ENCODE measurements at places on chromosomes 5 and 9. TPM values are rescaled to one million over a fixed set of nuclear protein-coding genes. Genes with fewer than 3 reads are reported as not detected.

Gene EFNA5
- 51.2 TPM for total RNA-seq

Gene CCL27
- 0.49 TPM for total RNA-seq

Gene PCDHAC2
- 12.3 TPM for total RNA-seq

DNA sequence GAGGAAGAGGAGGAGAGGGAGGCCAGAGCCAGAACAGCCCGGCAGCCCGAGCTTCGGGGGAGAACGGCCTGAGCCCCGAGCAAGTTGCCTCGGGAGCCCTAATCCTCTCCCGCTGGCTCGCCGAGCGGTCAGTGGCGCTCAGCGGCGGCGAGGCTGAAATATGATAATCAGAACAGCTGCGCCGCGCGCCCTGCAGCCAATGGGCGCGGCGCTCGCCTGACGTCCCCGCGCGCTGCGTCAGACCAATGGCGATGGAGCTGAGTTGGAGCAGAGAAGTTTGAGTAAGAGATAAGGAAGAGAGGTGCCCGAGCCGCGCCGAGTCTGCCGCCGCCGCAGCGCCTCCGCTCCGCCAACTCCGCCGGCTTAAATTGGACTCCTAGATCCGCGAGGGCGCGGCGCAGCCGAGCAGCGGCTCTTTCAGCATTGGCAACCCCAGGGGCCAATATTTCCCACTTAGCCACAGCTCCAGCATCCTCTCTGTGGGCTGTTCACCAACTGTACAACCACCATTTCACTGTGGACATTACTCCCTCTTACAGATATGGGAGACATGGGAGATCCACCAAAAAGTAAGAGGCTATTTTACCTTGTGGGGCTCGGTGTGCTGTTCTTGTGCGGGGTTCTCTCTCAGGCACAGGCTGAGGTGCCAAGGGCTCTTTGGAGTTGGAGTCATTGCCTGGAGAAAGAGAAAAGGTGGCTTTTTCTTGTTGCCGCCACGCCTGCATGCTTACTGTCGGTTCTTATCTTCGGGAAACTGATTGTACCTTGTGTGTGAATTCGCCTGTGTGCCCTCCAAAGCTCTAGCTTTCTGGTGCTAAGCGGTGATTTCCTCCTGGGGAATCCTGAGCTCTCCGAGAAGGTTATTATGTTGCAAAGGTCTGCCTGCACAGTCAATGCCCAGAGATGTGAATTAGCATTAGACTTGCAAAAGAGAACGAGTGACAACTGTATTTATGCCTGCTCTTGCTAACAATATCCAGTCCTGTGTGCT is at the start of gene ISL1:
ISL1 (plus strand) TSS at position 318 of the 991 bp plus-strand sequence; CDS start at position 542, 224 bp downstream.
- peaks cover 48% of the 10 kb centered on the region for H3K4me1 ChIP-seq
- H3K27me3 ChIP-seq = no peaks in the 10 kb centered on the region
- peak within 1 kb of the TSS; percentile 98 for H3K4me3 ChIP-seq

DNA sequence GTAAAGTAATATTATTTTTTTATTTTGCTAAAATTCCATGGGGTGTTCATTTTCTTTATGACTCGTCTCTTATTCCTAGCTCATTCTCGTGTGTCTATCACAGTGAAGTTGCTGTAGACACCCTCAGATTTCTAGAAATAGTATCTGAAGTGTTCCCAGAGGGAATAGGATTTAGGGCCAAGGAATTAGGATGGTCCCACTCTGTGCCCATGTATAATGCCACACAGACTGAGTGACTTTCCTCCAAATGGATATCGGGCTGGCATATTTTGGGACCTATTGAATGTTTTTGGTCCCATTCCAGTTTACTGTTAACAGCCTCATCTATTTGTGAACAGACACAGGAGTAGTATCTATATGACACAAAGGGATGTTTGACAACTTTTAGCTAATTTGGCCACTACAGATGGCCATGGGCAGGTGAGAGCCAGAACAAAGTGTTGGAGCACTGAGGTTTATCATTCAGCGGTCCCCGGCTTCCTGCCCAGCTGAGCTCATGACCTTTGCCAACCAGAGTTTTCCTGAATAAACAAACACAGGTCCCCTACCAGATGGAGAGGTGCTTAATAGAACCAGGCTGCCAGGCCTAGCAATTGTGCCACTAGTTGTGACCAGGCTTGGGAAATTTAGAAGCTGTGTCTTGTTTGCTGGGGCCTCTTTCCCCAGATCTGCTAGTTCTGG is 46.9 kb downstream of the MAP1B start:
- H3K4me1 ChIP-seq = peaks cover 17% of the 10 kb centered on the region
- no peak for DNase-seq
- no peak overlapping the region for H3K27ac ChIP-seq
- no peak overlapping the region for H3K4me3 ChIP-seq
- H3K36me3 ChIP-seq = no peaks in the 10 kb centered on the region
- no peaks in the 10 kb centered on the region for H3K27me3 ChIP-seq

DNA sequence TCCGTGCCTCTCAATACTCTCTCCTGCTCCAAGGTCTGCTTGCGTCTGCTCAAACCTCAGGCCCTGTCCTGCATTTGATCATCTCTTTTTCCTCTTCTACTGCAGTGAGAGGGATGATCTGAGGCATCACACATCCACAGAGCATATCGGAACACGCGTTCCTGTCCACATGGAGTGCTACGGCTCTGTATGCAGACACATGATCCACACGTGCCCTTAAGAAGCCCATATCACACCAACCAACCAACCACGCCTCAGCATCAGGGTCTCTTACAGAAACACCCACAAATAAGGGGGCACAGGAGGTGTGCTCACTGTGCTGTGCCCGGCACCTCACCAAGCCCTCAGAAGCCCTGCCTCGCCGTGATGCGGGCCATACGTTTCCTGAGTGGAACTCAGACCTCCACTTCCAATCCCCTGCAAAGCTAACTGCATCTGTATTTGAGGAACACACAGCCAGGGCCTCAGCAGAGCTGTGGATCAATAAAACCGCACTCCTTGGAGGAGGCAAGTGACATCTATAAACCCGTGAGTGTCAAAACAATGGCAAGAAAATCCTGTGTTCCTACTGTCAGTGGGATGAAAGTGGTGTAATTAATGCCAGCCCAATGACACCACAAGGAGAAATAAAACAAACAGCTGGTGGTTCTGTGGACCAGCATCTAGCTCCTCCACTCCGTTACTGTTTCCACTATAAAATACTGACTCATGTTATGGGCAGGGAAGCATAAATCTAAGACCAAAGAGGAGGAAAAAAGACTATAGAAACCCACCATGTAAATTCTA is 40.4 kb downstream of the AK8 start:
- peaks cover 14% of the 10 kb centered on the region for H3K27me3 ChIP-seq
- no peak for DNase-seq
- H3K36me3 ChIP-seq = no peaks in the 10 kb centered on the region
- H3K4me1 ChIP-seq = no peaks in the 10 kb centered on the region
- H3K27ac ChIP-seq = no peak overlapping the region

All from MCF 10A (cell line).